ENCODE measurements at places on chromosomes 7 and 10.

GRCh38 chr10:22058201-22058600, 54.7 kb upstream of the DNAJC1 start:
- DNase-seq: no peak

- DNase-seq: no peak
Observed at GRCh38 chr7:66306243-66306642, 101.1 kb downstream of the TPST1 start.

DNA sequence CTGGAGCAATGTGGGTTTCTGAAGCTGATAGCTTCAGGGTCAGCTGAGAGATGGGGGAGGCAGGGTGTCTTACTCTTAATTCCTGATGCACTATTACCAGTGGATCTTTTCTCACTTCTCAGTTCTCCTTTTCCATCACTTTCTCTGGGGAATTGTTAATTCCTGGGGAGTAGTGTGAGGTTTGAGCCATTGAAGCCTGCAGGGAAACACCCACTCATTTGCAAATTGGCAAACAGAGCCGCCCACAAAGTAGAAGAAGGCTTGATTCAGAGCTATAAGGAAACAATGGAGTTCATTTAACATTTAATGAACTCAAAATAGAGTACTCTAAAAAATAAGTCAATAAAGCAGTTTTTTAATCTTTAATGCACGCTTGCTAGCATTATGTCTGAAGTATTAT, 4.3 kb upstream of the TECTB start:
- DNase-seq: no peak

DNA sequence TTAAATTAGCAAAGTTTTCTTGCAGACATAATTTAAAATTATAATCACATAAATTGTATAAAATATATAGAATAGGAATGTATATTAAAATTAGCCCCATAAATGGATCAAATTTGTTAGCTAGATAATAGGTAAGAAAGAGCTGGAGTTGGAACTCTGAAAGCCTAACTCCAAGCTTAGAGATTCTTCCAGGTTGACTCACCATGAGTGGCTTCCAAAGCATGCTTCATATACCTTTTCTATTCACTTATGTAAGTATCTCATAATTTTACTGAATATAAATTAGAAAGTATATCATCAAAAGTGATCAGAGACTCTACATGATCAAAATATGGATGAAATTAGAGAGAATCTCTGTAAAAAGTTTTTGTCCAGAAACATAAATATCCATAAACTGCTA, 320.7 kb upstream of the MAGI2 start:
- no peak for DNase-seq

DNA sequence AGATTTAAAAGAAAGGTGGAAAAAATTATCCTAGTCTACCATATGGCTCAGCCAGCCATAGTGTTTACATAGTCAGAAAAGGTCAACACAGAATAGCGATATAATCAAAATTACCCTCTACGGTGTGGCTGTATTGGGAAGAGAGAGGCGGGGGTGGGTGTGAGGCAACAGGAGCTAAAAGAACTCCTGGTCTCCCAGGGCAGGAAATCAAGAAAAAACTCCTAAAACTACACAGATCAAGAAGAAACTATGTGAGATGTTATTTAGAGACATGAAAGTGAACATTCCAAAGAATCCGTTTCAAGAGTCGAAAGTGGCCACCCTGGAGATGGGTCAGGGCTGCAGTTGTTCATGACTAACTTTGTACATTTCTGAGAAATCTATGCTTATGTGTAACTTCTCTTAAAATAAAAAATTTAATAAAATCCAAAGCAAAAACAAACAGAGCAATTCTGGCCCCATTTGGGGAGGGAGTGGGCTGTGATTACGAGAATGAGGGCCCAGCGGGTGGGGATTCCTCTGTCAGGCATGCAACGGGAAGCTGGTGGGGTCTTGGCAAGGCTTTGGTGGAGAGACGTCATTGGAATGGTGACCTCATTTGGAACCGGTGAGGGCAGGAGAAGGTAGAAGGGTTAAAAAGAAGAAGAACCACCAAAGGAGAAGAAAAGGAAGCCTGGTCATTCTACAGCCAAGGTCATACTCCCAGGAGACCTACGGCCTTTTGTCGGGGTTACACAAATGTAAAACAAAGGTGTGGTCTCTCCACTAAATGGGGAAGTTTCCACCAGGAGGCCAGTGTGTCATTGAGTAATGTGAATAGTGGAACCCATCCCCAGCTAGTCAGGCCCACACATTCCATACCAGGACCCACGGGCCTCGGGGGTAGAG, 71.2 kb upstream of the DUSP5 start:
- no peak for DNase-seq

DNA sequence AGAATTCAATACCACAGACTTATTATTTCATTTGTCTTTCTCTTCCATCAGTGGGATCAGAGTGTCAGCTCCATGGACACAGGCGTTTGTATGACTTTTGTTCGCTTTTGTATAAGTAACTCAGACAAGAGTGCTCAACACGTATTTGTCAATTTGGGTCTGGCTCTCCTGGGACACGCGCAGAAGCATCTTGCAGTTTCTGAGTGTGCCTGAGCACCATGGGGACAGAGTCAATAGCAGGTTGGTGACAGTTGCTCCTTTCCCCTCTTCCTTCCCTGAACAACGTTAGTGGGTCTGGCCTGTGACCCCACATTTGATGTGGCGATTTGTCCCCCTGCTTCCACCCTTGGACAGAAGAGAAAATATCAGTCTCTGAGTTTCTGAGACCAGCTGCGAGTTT, 120.4 kb upstream of the SDK1 start:
- no peak for DNase-seq

GRCh38 chr10:73979141-73979808, 18.6 kb upstream of the VCL start:
- no peak for DNase-seq

GRCh38 chr7:45182856-45183710, 25.5 kb downstream of the RAMP3 start:
- no peak for DNase-seq

- DNase-seq: no peak
Observed at GRCh38 chr10:48511066-48511874, 93.6 kb downstream of the ARHGAP22 start.

DNA sequence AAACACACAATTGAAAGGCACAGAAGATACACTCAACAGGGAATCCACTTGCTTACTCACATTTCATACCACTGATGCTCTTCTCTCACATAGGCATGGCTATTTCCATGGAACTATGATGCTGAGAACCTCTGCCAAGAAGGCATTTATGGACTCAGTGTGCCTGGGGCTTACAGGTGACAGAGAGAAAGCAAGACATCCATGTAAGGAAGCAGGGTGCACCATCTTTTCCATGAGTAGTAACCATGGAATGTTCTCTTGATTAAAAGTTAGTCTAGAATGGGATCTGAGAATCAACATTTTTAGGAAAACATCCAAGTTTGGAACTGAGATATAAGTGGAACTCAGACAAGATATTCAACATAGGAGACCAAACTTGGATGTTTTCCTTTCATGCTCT, 52.5 kb upstream of the MACC1 start:
- no peak for DNase-seq

DNA sequence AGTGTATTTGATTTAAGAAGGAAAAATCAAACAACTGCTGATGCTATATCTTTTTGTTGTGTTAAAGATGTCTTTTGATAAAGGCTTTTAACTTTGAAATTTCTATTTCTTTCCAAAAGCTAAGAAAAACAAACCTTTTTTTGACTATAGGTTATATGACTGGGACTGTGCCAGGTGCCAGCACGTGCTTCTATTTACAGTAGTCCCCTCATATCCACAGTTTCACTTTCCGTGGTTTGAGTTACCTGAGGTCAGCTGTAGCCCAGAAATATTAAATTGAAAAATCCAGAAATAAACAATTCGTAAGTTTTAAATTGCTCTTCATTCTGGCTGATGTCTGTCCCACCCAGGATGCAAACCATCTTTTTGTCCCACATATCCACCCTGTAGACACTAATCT, 104.3 kb downstream of the BBS9 start:
- no peak for DNase-seq

- DNase-seq: no peak
Observed at GRCh38 chr10:102410429-102411073, 8.0 kb downstream of the PSD start.

DNA sequence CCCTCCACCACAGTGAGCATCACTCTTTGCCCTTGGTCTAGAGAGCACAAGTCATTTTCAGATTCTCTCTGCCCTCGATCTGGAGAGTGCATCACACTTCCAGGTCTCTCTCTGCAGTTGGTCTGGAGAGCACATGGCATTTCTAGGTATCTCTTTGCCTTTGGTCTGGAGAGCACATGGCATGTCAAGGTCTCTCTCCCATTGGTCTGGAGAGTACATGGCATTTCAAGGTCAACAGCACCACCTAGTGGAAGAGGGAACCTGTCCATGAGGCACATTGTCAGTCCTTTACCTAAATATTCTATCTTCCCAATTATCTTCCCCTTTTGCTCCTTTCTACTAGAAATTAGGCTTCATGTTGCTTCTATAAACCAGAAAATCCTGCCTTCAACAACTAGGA, 1139.4 kb downstream of the XPNPEP1 start:
- peak; percentile 10 for DNase-seq

- no peak for DNase-seq
Observed at GRCh38 chr10:29176845-29177832, 111.7 kb upstream of the LYZL1 start.
